RCC 7860 (cell line): ENCODE measurements at places on chromosomes 6 and 20.

- no peak for DNase-seq
Observed at GRCh38 chr6:99993533-99994251, at the start of gene MCHR2. TSS of gene MCHR2 (minus strand) at chr6:99994223. CDS start at chr6:99956147, 38,076 bp downstream.

DNA sequence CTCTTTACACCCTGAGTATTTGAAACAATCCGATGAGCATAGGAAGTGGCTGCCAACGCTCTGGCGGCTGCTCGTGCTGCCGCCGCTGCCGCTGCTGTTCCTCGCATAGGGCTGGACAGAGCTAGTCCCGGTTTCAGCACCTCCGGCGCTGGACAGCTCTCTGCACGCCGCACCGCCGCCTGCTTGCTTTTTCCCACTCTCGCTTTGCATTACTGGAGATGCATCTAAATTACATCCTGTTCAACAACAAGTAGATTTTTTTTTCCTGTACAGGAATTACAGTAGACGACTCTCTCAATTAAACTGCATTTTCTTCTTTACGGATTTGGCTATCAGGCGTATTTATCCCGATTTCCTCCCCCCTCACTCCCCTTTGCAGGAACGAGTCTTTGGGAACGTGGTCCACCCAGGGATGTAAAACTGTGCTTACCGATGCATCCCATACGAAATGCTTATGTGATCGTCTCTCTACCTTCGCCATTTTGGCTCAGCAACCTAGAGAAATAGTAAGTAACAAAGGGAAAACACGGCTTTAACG is 563.8 kb downstream of the LMBRD1 start:
- DNase-seq = peak; percentile 25

GRCh38 chr6:25601800-25602673 is 50.0 kb upstream of the SCGN start:
- peak; percentile 23 for DNase-seq

GRCh38 chr6:36729161-36729524 is 31.5 kb downstream of the RAB44 start:
- DNase-seq = no peak

DNA sequence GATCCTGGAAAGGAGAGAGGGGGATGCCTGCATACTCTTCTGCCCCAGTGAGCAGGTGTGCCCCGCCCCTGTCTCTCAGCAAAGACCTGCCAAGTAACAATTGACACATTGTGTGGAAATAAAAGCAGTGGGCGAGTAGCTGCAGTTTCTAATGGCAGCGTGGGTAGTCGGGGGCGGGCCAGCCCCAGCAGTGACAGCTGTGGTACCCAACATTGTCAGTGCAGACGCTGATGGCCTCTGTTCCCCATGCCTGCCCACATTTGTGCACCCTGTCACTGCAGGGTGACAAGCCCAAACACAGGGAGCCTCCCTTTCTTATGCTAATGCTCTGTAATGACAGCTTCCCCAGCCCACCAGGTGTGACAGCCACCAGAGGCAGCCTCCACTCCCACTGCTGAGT is 491.7 kb downstream of the DHX35 start:
- no peak for DNase-seq

GRCh38 chr6:156774863-156775405 is 2.2 kb upstream of the ARID1B start:
- DNase-seq = no peak

DNA sequence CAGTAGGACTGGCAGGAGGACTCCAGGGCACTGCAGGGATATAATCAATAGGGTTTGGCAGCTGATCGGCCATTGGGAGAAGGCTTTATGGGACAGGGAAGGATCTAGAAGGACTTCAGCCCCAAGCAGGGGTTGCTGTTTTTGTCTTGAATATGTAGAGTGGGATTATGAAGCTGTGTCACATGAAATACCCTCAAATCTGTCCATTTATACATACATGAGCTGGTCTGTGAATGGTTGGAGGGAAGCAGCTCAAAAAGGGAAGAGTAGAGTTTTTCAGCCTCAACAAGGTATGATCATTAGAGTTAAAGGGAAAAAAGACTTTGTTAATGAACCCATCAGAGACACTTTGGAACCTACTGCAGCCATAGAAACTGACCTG is 98.2 kb upstream of the ZNF217 start:
- DNase-seq = no peak

DNA sequence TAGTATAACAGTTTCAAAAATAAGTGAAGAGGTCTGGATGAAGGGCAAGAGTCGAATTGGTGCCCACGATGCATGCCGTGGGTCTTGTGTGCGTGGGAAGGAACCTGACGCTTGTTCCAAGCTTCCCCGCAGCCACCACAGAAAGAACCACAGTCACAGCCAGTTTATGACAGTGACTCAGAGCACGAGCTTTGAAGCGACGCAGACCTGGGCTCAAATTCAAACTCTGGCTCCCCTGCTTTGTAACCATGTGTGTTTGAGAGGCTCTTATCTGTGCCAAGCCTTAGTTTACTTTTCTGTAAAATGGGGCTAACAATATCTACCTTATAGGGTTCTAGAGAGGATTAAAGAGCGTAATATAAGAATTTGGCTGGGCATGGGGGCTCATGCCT is 65.5 kb downstream of the SYNJ2 start:
- DNase-seq = peak; percentile 90

DNA sequence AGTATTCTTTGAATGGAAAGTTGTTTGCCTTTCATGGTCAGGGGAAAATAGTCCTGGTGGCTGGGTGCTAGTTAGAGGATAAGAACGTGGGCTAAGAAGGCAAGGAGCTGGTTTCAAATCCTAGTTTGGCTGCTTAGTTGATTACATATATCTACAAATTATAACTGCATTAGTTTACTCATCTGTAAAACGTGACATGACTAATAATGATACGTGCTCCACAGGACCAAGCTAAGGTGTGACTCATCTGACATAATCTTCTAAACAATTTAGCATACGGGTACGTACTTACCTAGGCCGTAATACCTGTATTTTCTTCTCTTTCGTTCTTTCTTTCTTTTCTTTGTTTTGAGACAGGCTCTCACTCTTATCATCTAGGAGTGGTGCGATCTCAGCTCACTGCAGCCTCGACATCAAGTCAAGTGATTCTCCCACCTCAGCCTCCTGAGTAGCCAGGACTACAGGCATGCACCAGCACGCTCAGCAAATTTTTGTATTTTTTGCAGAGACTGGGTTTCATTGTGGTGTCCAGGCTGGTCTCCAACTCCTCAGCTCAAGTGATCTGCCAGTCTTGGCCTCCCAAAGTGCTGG is 1274.2 kb upstream of the GJE1 start:
- DNase-seq = peak; percentile 9

- peak; percentile 32 for DNase-seq
Observed at GRCh38 chr6:3742426-3743344, 8.8 kb downstream of the PXDC1 start.

GRCh38 chr6:137045222-137045789 is 541 bp upstream of the IL20RA start:
- DNase-seq = no peak

DNA sequence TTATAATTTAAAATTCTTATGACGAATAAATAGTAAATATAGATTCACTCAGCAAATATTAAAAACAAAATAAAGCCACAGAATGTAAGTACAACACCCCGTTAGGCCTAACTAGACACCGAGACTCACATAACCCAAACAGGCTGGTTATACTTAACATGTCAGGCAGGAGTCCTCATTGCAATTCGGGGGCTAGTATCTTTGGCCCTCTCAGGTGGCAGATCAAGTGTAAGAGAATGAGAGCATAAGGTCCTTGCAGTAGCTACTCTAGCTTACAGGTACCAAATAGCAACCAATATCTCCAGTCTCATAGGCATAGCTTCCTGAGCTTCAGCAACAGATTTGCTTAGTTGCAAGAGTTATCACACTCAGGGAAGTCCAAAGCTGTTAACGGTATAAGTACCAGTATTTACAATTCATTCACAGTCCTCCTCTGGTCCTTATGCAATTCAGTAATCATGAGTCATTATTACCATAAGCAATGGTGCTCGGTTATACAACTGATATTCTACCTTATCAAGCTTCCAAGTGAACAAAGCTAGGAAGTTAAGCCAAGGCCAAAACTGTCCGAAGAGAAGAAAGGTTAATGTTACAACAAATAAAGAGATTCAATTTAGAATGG is 20.1 kb downstream of the REV3L start:
- DNase-seq = no peak

DNA sequence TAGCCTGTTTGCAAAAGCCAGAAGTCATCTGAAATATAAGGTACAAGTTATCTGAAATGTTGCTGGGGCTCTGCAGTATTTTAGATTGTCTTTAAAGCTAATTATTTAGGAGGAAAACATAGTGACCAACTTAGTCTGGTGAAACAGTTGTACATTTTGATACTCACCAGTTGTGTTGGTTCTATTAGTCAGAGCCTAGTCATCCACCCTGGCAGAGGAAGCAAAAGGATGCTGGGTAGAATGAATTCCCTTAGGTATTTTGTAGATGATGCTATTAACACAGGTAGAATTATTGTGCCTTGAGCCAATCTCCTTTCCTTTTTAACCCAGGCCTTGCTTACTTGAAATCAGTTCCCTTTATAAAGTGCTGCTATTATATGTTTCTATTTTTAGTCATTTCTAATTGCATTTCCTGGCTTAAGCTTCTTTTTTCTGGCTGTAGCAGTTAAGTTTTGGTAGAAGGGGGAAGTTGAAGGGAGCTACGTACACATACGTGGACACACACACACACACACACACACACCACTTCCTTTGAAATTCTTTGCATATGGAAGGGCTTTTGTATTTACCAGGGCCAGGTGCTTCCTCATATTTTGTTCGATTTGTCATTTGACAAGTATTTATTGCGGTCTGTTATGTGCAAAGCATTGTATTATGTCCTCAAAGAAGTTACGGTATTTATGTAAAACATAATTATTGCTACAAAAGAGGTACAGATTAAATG is 82.4 kb downstream of the RTN4IP1 start:
- peak; percentile 68 for DNase-seq

DNA sequence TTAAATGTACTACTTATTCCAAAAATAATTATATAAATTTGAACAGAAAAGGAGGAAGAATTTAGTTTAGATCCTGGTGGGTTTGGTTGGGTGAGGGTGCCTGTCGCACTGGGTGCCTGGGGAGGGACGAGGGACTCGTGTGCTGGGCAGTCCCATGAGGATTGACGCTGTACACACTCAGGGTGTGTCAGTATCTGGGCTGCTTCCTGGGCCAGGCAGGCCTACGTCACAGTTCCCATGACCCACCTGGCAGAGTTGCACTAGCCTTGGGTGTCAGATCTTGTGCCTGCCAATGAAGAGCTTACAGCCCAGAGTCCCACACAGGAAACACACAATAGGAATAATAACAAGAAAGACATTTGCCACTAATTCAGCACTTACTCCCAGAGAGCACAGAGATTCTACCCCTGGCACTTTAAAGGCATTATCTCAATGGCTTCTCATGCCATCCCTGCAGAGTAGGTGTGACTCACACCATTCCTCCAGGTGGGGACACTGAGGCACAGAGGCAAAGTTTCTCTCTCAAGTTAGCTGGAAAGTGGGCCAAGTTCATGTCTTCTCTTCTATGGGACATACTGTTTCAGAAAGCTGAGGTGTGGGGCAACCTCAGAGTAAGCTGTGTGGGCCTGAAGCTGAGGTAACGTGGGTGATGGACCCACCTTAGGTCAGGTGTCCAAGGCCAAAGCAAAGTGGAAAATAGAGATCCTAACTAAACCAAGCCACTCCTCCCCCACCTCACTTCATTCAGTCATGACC is 1.3 kb upstream of the SDCBP2 start:
- no peak for DNase-seq
